ENCODE measurements at places on chromosomes 3 and 15.

DNA sequence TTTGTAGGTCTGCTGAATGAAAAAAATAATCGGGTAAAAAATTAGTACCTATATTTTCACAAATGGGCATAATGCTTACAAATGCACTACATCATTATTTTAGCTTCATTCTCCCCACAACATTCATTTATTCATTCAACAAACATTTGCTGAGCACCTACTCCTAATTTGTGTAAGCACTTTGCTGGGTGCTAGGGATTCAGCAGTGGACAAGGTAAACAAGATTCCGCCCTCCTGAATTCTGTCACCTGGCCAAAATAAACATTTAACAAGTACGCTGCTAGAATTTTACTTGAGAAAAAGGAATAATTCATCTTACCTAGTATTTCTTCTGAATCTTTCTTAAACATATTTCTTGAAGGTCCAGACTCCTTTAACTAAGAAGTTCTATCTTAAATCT lies 72.1 kb downstream of the TIGIT start:
- DNase-seq, result no peak

DNA sequence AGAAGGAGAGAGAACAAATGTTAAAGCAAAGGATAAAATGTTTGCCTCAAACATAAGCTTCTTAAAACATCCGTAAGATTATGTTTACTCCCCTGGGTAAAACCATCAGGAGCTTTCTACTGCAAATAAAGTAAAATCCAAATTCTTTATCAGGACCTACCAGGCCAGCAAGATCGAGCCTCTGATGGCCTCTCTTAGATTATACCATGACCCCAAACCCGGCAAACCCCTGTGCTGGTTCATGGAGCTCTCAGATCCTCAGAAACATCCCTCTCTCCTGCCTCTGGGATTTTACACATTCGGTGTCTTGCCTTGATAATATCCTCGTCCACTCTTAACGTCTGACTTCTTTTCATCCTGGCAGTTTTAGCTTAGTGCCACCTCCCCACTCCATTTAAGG lies 7.5 kb upstream of the TARS3 start:
- no peak for DNase-seq

- no peak for DNase-seq
These were observed 192.9 kb upstream of the CADPS start for GRCh38 chr3:63067999-63068645.

DNA sequence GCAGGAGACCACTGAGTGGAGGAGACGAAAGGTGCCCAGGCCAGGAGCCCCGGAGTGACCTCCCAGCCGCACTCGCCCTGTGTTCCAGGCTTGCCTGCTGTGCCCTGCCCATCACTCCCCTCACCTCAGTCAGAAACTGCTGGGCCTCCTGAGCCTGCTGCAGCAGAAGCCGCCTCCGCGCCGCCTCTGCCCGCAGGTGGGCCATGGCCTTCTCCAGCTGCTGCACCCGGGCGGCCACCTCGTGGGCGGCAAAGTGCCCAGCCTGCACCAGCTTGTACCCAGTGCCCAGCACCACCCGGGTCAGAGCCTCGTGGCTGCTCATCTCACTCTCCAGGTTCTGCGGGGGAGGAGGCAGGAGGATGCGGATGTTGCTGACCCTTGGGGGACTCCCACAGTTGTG lies 17.6 kb downstream of the PLA2G4B start:
- DNase-seq, result no peak
